ENCODE measurements at places on chromosomes 5 and 9.

DNA sequence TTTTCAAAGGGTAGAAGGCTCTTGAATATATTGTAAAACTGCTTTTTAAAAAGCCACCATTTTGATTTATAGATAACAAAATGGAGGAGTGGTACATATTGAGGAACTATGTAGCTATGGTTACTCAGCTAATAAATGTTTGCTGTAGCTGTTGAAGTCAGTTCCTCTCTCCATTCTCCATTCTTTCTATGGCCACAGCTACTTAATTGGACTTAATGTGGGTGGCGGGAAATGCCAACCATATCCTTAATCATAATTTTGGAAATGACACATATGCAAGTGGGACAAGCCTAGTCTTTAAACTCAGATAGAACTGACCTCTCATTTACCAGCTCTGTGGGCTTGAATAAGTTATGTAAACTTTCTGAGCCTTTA, 10.6 kb downstream of the CDKN2A start:
- no peak overlapping the region for H3K27ac ChIP-seq
- DNase-seq = no peak
- no peaks in the 10 kb centered on the region for H3K36me3 ChIP-seq
- no peak overlapping the region for H3K4me3 ChIP-seq
- H3K4me1 ChIP-seq = no peaks in the 10 kb centered on the region
- H3K27me3 ChIP-seq = peaks cover 18% of the 10 kb centered on the region

DNA sequence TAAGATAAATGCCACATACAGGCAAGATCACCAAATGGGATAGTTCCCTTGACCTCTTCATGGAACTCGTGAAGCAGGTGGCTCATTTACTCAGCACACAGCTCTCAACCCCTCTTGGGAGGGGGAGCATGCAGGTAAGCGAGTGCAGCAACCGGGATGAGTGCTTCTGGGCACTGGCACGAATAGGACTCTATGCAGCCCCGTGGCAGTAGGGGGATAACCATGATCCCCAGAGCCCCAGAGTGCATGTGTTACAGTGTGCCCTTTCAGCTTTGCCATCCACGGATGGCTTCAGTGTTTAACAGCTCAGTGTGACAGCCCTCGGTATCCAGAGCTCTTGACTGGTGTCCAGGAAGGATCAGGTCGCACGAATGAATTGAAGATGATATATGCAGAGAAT, 1187.1 kb downstream of the CDH9 start:
- H3K4me1 ChIP-seq = no peaks in the 10 kb centered on the region
- no peak overlapping the region for H3K4me3 ChIP-seq
- no peaks in the 10 kb centered on the region for H3K27me3 ChIP-seq
- DNase-seq = no peak
- no peak overlapping the region for H3K27ac ChIP-seq

- no peaks in the 10 kb centered on the region for H3K27me3 ChIP-seq
- no peak for DNase-seq
- no peak overlapping the region for H3K27ac ChIP-seq
- no peaks in the 10 kb centered on the region for H3K36me3 ChIP-seq
- no peaks in the 10 kb centered on the region for H3K4me1 ChIP-seq
- no peak overlapping the region for H3K4me3 ChIP-seq
Measured at GRCh38 chr5:40204144-40204543, 475.6 kb upstream of the PTGER4 start.

- H3K36me3 ChIP-seq = peaks cover 11% of the 10 kb centered on the region
- H3K4me1 ChIP-seq = no peaks in the 10 kb centered on the region
- no peak for DNase-seq
- H3K27me3 ChIP-seq = no peaks in the 10 kb centered on the region
- no peak overlapping the region for H3K4me3 ChIP-seq
- H3K27ac ChIP-seq = no peak overlapping the region
Measured at GRCh38 chr9:124381170-124381945, 33.9 kb downstream of the PSMB7 start.

Measured in T-cell (primary cell).